ENCODE measurements at places on chromosomes 4 and X.

DNA sequence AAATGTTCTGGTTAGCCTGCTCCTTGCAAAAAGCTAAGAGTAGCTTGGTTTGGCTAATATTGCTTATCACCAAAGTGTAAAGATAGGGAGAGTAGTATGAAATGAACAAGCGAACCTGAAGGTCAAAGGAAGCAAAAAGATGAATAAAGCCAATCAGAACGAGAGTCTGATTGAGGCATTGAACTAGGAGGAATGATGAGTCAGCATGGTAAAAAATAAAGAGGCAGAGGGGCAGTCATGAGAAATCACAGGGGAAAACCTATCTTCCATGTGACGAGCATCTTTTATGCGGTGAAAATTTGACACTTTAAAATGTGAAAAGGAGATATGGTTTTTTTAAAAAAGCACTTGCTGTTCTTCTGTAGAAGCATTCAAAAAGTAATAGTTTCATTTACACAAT lies 533.7 kb downstream of the SPOCK3 start:
- no peak for DNase-seq

DNA sequence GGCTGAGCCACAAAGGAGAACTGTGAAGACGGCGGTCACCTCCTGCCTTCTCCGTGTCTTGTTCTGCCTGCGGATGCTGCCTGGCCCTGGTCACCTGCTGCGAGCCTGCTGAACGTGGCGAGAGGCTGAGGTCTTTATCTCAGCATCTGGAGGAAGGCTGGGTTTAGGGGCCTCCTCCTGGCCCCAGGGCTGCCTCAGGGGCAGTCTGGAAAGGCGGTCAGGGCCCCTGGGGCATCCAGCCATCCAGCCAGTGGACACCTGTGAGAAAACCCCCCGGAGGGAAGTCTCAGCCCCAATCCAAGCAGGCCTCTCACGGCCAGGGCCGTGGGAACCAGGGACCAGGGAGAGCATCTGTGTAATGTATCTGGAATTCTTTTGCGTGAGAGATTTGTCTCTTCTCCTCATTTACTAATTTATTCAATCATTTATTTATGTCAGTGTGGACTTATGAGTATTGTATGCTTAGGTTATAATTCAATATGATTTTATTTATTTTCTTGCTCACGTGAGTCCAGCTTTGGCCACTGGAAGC lies 11.3 kb downstream of the PDE6B start:
- no peak for DNase-seq

GRCh38 chr4:74097631-74098426 lies 1.2 kb downstream of the CXCL2 start:
- no peak for DNase-seq

GRCh38 chr4:101846550-101846949 lies 56.0 kb downstream of the BANK1 start:
- no peak for DNase-seq

GRCh38 chrX:148568763-148569162 lies 68.3 kb downstream of the AFF2 start:
- no peak for DNase-seq

DNA sequence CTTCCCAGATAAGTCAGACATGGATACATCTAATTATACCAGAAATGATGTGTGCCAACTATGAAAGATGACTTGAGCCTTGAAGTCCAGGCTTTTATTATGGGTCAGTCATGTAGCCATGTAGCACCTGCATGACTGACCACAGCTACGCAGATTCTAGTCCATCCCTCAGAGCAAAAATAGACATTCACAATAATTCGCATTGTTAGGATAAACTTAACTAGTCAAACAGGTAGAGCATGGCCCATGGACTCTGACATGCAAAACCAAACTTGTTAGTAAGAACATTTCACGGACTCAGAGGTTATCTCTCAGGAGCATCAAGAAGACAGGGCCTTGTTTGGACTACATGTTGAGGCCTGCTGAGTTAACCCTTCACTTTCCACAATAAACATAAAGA lies 132.6 kb downstream of the PWWP3B start:
- DNase-seq = no peak

- no peak for DNase-seq
These were observed 27.6 kb downstream of the NYX start for GRCh38 chrX:41474726-41475100.

DNA sequence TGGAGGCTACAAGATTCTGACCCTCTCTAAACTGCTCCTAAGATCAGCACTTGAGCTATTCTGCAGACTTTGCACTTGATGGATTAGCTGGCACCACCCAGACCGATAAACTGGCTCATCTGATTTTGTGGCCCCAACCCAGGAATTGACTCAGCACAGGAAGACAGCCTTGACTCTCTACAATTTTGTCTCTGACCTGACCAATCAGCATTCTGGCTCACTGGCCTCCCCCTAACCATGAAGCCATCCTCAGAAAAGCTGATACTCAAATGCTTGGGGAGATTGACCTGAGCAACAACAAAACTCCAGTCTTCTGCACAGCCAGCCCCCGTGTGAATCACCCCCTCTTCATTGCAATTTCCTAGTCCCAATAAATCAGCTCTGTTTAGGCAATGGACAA lies 195.4 kb upstream of the PPP1R2C start:
- no peak for DNase-seq

DNA sequence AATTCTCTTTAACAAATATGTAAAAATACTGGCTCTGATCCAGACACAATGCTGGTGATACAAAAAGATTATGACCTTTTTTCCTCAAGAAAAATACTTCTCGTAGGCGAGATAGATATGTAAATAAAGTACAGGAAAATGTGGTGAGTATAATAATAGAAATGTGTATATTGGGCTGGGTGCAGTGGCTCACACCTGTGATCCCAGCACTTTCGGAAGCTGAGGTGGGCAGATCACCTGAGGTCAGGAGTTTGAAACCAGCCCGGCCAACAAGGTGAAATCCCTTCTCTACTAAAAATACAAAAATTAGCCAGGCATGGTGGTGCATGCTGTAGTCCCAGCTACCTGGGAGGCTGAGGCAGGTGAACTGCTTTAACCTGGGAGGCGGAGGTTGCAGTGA lies 55.0 kb downstream of the MRPL1 start:
- no peak for DNase-seq

- DNase-seq = no peak
These were observed 48.7 kb upstream of the KLHL4 start for GRCh38 chrX:87468941-87469340.

GRCh38 chr4:87965501-87965975 lies 10.0 kb upstream of the SPP1 start:
- no peak for DNase-seq

- DNase-seq = no peak
These were observed 8.0 kb downstream of the GK start for GRCh38 chrX:30661228-30661627.

DNA sequence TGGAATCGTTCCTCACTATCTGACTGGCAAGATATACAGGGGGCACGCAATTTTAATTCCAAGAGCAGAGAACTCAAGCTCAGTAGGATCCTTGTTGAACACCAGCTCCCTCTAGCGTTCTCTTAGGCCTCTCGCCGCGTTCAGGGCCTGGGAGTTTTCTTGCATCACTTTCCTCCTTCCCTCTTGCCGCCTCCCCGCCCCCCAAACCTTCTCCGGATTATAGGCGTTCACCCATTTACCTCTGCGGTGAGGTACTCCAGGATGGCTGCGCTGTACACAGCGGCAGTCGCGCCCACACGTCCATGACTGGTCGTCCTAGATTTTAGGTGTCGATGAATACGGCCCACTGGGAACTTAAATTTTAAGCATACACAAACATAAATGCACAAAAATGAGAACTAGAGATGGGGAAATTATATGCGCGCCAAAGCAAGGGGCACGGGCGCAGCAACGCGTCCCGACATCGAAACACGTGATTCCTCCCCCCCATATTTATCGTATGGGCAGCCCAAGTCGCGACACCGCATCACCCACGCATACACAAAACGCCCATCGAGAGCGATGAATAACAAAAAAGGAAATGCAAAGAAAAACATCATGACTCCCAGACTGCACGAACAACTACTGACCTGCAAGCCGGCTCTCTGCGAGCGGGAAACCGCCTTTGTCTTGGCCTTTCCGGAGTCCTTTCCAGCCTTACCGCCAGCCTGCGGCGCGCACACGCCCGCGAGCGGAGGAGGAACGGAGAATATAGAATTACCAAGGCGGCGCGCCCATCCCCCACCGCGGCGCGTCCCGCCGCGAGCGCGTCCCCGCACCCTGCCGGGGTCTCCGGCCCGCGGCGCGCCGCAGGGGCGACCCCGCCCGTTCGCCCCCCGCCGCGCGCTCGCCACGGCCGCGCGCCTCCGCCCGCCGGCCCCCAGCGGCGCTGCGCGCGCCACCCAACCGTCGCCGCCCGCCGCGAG lies 759 bp downstream of the H2AZ1 start:
- peak; percentile 78 for DNase-seq

DNA sequence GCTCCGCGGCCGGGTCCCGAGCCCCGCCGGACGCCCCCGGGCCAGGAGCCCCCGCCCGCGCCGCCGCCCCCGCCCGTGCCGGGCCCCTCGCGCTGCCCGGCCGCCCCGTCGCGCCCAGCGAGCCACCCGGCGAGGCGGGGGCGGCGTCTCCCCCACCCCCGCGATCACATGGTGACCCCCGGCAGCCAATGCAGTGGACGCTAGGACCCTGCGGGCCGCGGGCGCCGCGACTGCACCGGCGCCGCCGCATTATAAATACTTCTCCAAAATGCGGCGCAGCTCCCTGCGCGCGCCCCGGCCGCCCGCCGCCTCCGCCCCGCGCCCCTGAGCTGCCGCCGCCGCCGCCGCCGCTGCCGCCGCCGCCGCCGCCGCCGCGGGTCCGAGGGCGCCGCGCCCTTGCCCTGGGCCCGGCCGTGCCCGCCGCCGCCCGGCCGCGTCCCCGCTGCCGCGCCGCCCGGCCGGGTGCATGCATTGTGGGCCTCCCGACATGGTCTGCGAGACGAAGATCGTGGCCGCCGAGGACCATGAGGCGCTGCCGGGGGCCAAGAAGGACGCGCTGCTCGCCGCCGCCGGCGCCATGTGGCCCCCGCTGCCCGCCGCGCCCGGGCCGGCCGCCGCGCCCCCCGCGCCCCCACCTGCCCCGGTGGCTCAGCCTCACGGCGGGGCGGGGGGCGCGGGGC lies at the start of gene NAT8L:
Gene NAT8L, plus strand, starts transcription at position 282 of the 680 bp plus-strand sequence. Its CDS starts 185 bp downstream, at position 467.
- DNase-seq = no peak

DNA sequence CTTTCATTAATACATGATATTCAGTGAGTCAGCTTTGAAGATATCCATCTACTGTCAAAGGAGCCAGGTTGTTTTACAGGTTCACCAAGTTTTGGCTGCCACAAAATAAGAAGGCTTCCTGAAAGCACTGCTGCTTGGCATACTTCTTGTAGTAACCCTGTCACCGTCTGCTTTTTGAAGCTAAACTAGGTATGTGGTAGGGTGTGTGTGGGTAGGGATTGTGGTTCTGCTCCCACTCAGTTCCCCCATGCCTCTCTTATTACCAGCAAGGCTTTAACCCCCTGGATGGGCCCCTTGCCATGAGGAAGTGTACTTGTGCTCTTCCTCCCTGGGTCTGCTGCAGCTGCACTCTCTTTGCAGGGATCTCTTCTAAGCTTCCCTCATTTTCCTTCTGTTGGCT lies 191.2 kb downstream of the BANK1 start:
- no peak for DNase-seq

- no peak for DNase-seq
These were observed 225.2 kb downstream of the ADGRL3 start for GRCh38 chr4:61425315-61425714.

GRCh38 chr4:154977228-154977627 lies 196.2 kb downstream of the RBM46 start:
- no peak for DNase-seq

DNA sequence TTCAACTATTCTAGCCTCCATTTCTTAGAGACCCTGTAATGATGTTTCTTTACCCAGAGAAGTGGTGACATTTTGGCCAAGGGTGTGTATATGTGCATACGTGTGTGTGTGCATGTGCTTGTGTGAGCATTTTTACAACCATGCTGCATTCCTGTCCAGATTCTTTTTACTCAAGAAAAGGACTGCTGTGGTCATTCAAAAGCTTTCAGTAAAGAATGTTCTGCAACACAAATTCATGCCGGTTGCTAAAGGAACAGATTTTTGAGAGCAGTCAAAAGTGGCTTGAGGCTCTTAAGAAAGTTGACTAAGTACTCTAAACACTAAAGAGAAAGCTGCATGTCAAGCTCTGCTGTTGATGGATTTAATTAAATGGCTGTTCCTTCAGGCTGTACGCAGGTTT lies 65.0 kb upstream of the FMR1 start:
- DNase-seq = no peak

DNA sequence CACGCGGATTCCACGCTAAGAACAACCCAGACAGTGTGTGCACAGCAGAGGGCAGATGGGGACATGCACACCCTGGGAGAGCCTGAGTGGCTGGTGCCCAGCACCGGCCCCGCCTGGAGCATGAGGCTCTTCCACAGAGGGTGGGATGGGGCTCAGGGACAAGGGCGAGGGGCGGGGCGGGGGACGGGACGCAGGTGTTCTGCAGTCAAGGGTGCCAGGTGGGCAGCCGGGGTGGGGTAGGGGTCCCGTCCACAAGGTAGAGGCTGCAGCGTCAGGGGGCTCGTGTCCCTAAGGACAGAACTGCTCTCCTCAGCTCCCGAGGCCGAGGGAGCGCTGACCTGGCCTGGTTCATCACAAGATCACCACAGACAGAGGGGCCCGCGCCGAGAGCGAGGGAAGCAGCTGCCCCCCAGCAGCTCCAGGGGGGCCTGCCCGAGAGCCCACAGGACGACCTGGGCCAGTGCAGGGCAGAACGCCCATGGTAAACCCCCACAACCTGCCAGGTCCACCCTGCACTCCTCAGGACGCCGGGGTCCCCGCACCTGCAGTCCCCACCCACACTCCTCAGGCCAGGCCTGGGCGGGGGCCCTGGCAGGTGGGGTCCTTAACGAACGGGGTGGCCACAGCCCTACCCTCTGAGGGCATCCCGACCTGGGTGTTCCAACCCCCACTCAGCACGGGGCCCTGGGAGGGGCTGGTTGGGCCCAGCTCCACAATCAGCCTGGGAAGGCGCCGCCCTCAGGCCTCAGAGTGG lies 26.7 kb downstream of the CTBP1 start:
- DNase-seq = no peak

GRCh38 chr4:4812145-4812794 lies 47.2 kb upstream of the MSX1 start:
- no peak for DNase-seq

DNA sequence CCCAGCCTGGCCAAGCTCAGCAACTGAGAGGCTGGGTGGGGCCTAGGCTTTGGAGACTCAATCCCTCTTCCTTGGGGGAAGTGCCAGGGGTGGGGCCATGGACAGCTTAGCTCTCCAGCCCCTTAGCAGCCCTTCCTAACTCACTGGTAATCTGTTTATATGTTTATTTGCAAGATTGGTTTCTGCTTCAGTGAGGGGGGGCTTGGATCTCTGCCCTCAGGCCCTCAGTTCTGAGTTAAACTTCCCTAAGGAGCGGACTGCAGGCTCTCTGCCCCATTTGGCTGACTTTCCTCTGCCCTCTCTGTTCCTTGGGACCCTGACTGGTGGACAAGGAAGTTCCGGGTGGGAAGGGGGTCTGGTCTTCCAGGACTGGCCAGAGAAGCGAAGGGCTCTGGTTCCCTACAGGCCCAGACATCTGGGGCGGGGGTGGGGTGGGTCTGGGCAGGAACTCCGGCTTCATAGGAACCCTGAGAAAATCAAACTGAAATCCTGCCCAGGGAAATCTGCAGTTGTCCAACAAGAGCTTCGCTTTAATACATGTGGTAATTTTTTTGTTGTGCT lies 51.4 kb downstream of the NALF2 start:
- DNase-seq = no peak

- DNase-seq = peak; percentile 34
These were observed 149.8 kb downstream of the STIM2 start for GRCh38 chr4:27010334-27010940.

- no peak for DNase-seq
These were observed 32.0 kb downstream of the ELF2 start for GRCh38 chr4:139144911-139145551.

- DNase-seq = no peak
These were observed 6.7 kb downstream of the WDR44 start for GRCh38 chrX:118352566-118352965.
